ENCODE measurements at places on chromosomes 6 and 20. TPM values are rescaled to one million over a fixed set of nuclear protein-coding genes. Genes with fewer than 3 reads are reported as not detected.

The RGS17 gene
- total RNA-seq: not detected

The SIRPD gene
- not detected for total RNA-seq

The FAM217A gene
- total RNA-seq: not detected

The FILIP1 gene
- total RNA-seq: not detected

The TRIM31 gene
- total RNA-seq: 0.74 TPM

The PROKR2 gene
- not detected for total RNA-seq

The GHRH gene
- total RNA-seq: not detected

The ARMH2 gene
- total RNA-seq: not detected

The EPB41L1 gene
- total RNA-seq: 137 TPM

The LY86 gene
- total RNA-seq: not detected

DNA sequence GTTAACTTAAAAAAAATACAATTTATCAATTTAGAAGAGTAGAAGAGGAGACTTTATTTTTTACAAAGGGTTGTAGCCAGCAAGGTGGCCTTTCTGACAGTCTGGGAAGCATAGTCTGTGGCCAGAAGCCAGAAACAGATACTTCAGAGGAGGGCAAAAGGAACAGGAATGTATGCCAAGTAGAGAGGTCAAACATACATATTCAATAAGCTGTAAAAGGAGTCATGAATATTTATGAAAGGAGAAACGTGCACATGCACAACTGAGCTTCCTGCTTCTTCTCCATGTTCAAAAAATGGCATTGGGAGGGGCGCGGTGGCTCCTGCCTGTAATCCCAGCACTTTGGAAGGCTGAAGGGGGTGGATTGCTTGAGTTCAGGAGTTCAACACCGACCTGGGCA, 43.9 kb upstream of the FAM184A start:
- H3K27me3 ChIP-seq: no peaks in the 10 kb centered on the region
- H3K4me1 ChIP-seq: peaks cover 16% of the 10 kb centered on the region
- no peak overlapping the region for H3K4me3 ChIP-seq
- no peak overlapping the region for H3K27ac ChIP-seq
- no peak for DNase-seq
- H3K36me3 ChIP-seq: no peaks in the 10 kb centered on the region

DNA sequence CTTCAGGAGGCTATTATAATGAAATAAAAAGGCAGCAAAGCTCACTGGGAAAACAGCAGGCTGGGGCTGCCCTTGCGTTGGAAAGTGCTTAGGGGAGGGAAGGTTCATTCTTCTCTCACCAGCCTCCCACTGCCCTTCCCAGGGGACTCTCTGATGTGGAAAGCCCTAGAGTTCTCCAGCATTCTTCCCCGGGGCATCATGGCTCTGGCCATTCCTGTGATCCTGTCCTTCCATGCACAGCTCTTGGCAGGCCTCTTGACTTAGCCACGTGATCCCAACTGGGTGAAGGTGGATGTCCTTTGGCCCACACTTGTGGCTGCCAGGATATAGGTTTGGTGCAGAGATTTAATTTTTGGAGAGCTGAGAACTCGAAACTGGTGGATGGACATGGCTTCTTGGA, 58.0 kb upstream of the ZNF831 start:
- no peaks in the 10 kb centered on the region for H3K27me3 ChIP-seq
- no peaks in the 10 kb centered on the region for H3K36me3 ChIP-seq
- no peak for DNase-seq
- H3K4me3 ChIP-seq: no peak overlapping the region
- no peaks in the 10 kb centered on the region for H3K4me1 ChIP-seq
- no peak overlapping the region for H3K27ac ChIP-seq

- no peaks in the 10 kb centered on the region for H3K27me3 ChIP-seq
- no peak overlapping the region for H3K4me3 ChIP-seq
- H3K4me1 ChIP-seq: no peaks in the 10 kb centered on the region
These were observed 692.1 kb downstream of the HTR1B start for GRCh38 chr6:76771059-76771634.

DNA sequence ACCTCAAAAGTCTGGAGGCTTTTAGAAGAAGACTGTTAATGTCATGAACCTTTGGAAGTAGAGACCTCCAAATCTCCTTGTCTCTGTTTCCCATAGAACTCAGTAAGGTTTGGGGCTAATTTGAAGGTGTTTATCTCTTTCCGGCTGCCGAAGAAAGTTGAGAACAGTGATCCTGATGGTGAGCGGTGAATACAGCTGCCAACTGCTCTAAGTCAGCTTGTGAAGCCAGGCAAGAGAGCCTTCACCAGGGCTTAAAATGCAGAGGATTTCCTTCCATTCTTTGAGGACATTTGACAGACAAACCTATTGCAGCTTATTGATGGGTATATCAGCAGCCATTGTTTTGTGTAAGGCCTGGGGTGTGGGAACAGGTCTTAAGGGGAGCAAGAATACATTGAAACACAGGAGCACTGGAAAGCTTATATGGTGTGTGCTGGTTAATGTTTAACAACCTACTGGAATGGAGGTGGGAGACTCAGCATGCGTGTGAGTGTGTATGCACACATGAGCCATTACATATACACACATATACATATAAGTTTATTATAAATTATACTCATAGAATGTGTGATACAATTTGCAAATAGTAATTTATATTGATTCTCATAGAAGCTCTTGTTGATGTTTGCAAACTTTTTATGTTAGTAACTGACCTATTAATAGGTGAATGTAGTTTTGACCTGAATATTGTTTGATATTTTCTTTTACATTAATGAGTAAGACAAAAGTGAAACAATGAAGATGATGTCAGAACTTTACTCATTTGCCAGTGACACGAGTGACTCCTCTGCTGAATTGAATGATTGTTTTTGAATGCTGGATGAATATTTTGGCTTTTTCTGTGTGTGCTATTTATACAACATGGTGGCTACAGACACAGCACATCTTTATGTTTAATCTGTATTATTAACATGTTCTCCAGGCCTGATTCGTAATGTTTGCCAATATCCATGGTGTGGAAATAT, 18.1 kb downstream of the PLEKHG1 start:
- no peaks in the 10 kb centered on the region for H3K36me3 ChIP-seq
- DNase-seq: no peak
- H3K4me3 ChIP-seq: no peak overlapping the region
- H3K27me3 ChIP-seq: no peaks in the 10 kb centered on the region
- H3K27ac ChIP-seq: no peak overlapping the region

DNA sequence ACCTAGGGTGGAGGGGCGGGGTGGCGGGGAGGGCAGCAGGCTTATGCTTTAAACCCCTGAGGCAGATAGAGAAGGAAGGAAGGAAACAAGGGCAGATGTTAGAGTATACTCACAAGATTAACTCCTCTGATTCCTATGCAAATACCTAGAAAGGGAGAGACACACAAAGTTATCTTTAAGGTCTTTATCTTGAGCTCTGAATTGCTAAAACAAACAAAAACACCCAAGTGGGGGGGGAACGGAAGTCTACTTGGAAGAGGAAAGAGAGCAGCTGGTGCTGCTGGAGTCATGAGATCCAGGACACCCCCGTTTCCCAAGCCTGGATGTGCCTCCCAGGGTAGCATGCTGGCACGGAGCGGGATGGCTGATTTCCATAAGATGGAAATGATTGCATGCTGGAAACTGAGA, 43.4 kb downstream of the PLAGL1 start:
- no peak overlapping the region for H3K27ac ChIP-seq
- no peaks in the 10 kb centered on the region for H3K36me3 ChIP-seq
- H3K4me1 ChIP-seq: peaks cover 16% of the 10 kb centered on the region
- no peaks in the 10 kb centered on the region for H3K27me3 ChIP-seq
- H3K4me3 ChIP-seq: no peak overlapping the region

GRCh38 chr20:34615477-34615876, 57.0 kb downstream of the MAP1LC3A start:
- H3K27me3 ChIP-seq: no peaks in the 10 kb centered on the region
- DNase-seq: no peak
- H3K4me3 ChIP-seq: no peak overlapping the region
- H3K27ac ChIP-seq: no peak overlapping the region
- H3K36me3 ChIP-seq: no peaks in the 10 kb centered on the region

DNA sequence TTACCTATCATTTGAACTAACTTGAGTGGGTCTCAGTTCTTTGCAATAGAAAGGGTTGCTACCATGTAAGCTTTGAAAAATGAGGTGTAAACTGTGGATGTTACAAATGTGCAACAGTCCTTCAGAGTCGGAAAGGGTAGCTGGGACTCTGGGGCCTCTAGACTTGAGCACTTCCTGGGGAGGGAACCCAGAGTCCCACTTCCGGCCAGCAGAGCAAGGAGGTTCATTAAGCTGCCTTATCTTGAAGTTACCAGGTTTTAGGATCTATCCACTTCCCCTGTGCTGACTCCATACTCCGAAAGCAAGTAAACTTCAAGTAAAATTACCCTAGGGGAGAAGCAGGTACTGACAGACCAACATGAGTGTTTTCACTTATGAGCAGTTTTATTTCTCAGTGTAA, 9.4 kb downstream of the TRIM10 start:
- no peak overlapping the region for H3K4me3 ChIP-seq
- H3K4me1 ChIP-seq: no peaks in the 10 kb centered on the region
- H3K36me3 ChIP-seq: no peaks in the 10 kb centered on the region

DNA sequence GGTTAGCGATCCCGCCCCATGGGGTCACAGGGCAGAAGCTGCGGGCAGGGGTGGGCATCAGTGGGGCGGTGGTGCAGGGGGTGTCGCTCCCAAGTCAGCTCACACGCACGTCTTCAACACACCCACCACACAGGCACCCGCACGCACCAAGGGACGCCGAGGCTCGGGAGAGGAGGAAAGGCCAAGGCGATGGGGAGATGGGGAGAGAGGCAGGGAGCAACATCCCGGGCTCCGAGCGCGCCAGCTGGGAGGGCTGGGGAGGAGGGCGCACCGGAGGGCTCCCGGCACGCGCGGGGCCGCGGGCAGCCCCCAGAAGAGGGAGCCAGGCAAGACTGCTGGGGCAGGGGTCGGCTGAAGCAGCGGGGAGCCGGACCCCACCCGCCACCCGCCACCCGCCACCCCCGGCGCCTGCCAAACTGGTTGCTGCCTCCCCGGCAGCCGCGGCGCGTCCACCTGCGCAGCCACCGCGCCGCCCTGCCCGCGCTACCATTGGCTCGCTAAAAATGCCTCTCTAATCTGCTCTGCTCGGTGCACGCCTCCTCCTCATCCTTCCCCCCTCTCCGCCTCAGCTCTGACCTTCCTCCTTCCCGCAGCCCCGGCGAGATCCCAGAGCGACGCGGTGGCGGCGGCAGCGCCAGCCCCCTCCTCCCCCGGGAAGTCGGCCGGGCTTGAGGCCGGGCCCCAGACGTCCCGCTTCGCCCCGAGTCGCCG, at the start of gene PACSIN1:
Gene PACSIN1, plus strand, starts transcription at position 546 of the 711 bp plus-strand sequence. CDS start 60,230 bp downstream, outside the sequence.
- DNase-seq: peak; percentile 63
- no peaks in the 10 kb centered on the region for H3K36me3 ChIP-seq
- no peaks in the 10 kb centered on the region for H3K27me3 ChIP-seq
- peaks cover 9% of the 10 kb centered on the region for H3K4me1 ChIP-seq
- H3K4me3 ChIP-seq: peak within 1 kb of the TSS; percentile 57
- H3K27ac ChIP-seq: peak within 1 kb of the TSS; percentile 26

DNA sequence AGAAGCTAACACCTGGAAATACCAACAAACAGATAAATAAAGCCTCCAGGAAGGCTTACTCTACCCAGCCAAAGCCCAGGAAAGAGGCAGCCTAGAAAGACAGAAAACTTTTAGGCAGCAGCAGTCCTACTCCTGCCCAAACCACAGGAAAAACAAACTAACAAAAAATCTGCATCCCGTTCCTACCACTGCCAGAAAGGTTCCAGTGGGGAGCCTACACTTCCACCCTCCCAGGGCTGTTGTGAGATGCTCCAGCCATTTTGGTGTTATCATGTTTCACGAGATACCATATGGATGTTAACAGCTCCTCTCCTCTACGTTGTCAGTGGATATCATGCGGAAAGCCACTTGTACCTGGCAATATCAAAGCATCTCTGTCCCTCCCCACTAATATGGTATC, 336.7 kb upstream of the PRND start:
- H3K36me3 ChIP-seq: no peaks in the 10 kb centered on the region
- H3K4me3 ChIP-seq: no peak overlapping the region
- H3K27me3 ChIP-seq: no peaks in the 10 kb centered on the region
- H3K27ac ChIP-seq: no peak overlapping the region
- no peaks in the 10 kb centered on the region for H3K4me1 ChIP-seq
- no peak for DNase-seq

- DNase-seq: no peak
- no peak overlapping the region for H3K4me3 ChIP-seq
- no peaks in the 10 kb centered on the region for H3K27me3 ChIP-seq
These were observed 21.0 kb downstream of the XRN2 start for GRCh38 chr20:21324126-21324525.

GRCh38 chr6:79672631-79673111, 41.5 kb downstream of the SH3BGRL2 start:
- no peak overlapping the region for H3K4me3 ChIP-seq
- H3K4me1 ChIP-seq: peaks cover 76% of the 10 kb centered on the region
- peak overlapping the region; percentile 83 for H3K27ac ChIP-seq
- H3K36me3 ChIP-seq: no peaks in the 10 kb centered on the region

DNA sequence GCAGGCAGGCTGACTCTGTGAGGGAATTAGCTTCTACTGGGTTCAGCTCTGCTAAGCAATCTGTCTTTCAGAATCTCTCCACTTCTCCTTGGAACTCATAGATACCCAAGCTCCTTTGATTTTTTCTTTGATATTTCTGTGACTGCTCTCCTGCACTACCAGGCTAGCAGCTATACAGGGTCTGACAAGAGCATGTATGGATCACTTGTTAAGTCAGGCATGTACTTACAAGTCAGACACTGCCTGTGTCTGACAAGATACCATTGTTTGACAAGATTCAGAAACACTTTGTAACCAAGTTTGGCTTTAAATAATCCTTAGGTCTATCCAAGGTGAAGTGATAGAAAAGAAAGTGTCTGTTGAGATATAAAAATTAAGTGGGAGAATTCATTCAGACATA, 79.5 kb downstream of the SESN1 start:
- H3K4me3 ChIP-seq: no peak overlapping the region
- H3K27me3 ChIP-seq: no peaks in the 10 kb centered on the region
- DNase-seq: no peak
- no peak overlapping the region for H3K27ac ChIP-seq

DNA sequence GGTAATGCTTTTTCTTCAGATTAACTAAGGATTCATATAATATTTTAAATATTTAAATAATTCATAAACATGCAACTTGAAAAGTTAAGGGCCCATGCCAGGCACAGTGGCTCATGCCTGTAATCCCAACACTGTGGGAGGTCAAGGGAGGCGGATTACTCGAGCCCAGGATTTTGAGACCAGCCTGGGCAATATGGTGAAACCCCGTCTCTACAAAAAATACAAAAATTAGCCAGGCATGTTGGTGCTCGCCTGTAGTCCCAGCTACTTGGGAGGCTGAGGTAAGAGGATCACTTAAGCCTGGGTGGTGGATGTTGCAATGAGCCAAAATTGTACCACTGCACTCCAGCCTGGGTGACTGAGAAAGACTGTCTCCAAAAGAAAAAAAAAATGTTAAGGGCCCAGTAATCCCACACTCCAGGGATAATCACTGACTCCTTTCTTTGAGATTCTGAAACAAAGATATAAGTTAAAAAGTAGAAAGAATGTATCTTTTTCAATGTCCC, 7.9 kb upstream of the RIN2 start:
- peaks cover 15% of the 10 kb centered on the region for H3K4me1 ChIP-seq
- DNase-seq: no peak
- H3K4me3 ChIP-seq: no peak overlapping the region
- H3K27me3 ChIP-seq: no peaks in the 10 kb centered on the region
- H3K27ac ChIP-seq: no peak overlapping the region
- no peaks in the 10 kb centered on the region for H3K36me3 ChIP-seq

- no peak for DNase-seq
- H3K4me1 ChIP-seq: no peaks in the 10 kb centered on the region
- no peaks in the 10 kb centered on the region for H3K36me3 ChIP-seq
These were observed 67.9 kb downstream of the ANKRD60 start for GRCh38 chr20:58160451-58161061.

- H3K4me1 ChIP-seq: no peaks in the 10 kb centered on the region
- no peaks in the 10 kb centered on the region for H3K27me3 ChIP-seq
- no peaks in the 10 kb centered on the region for H3K36me3 ChIP-seq
- H3K4me3 ChIP-seq: peak overlapping the region; percentile 48
- no peak overlapping the region for H3K27ac ChIP-seq
- peak; percentile 63 for DNase-seq
These were observed 10.6 kb downstream of the NRN1 start for GRCh38 chr6:5995949-5996713.

Data from Caco-2 (cell line).